ENCODE measurements at places on chromosomes 4 and X.

- peak; percentile 60 for DNase-seq
These were observed 95.9 kb upstream of the RPS6KA3 start for GRCh38 chrX:20362268-20363267.

DNA sequence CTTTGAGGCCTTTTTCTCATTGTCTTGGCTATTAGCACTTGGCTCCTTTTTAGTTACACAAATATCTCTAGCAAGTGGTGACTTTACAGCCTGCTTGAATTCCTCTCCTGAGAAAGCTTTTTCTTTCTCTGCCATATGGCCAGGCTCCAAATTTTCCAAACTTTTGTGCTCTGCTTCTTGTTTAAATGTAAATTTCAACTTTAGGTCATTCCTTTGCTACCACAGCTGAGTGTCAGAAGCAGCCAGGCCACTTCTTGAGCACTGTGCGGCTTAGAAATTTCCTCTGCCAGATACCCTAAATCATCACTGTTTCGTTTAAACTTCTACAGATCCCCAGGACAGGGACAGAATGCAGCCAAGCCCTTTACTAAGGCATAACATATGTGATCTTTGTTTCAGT, 222.4 kb downstream of the FBXO8 start:
- DNase-seq: peak; percentile 64

DNA sequence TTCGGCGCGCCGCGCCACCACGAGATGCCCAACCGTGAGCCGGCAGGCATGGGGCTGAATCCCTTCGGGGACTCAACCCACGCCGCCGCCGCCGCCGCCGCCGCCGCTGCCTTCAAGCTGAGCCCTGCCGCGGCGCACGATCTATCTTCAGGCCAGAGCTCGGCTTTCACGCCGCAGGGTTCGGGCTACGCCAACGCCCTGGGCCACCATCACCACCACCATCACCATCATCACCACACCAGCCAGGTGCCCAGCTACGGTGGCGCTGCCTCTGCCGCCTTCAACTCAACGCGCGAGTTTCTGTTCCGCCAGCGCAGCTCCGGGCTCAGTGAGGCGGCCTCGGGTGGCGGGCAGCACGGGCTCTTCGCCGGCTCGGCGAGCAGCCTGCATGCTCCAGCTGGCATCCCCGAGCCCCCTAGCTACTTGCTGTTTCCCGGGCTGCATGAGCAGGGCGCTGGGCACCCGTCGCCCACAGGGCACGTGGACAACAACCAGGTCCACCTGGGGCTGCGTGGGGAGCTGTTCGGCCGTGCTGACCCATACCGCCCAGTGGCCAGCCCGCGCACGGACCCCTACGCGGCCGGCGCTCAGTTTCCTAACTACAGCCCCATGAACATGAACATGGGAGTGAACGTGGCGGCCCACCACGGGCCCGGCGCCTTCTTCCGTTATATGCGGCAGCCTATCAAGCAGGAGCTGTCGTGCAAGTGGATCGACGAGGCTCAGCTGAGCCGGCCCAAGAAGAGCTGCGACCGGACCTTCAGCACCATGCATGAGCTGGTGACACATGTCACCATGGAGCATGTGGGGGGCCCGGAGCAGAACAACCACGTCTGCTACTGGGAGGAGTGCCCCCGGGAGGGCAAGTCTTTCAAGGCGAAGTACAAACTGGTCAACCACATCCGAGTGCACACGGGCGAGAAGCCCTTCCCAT, 1.1 kb downstream of the ZIC3 start:
- no peak for DNase-seq

DNA sequence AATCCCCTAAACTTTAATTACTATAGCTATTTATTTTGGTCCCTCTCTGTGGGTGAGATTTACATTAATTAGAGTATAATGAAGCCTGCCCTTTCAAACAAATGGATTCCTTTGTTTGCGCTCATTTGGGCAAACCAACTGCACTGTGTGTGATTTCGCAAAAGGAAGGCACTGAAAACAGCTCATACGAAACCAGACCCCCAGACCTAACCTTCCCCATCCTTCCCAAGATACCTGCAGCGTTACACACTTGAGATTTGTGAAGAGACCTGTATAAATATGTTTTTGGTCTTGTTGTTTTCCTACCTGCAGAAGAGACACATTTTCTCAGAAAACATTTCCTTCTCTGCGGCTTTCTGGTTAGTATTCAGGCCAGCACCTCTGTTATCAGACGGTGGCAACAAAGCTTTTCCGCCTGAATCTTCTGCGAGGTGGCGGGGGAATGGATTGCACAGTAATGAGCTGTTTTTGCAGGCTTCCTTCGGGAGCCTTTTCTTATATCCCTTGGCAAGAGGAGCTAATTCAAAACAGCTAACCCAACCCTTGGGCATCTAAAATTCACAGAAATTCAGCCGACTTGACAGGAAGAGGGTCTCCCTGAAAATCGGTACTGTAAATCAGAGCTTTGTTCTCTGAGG, 47.6 kb downstream of the CBLL2 start:
- no peak for DNase-seq

- DNase-seq: peak; percentile 67
These were observed 37.2 kb downstream of the FRMD7 start for GRCh38 chrX:132090403-132091159.

DNA sequence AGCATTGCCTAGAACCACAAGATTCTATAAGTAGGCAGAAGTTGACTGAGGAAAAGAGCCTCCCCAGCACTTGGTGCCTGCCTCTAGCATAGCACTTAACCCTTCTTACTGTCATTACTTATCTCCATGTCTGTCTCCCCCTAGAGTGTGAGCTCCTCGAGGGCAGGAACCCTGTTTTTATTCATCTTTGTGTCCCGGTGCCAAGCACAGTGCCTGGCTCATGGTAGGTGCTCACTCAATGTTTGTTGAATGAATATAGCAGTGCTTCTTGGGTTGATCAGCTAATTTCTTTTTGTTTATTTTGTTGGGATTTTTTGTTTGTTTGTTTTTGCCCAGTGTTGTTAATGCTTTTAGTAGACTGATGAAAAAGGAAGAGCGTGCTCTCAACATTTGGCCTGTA, 30.3 kb downstream of the KLF3 start:
- no peak for DNase-seq

DNA sequence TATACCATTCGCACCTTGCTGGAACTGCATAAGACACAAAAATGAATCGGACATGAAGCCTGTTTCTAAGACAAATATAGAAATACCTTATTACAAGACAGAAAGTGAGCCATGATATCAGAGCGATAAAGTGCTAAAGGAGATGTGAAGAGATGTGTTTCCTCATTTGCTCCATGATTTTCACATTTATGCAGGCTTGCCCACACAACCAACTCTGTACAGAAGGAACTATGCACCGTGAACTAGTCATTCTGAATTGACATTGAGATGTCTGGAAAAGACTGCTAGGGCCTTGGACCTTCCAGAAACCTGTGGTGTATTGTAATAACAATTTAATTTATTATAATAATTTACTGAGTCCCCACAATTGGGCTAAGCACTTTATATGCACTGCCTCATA, 38.6 kb upstream of the TXK start:
- DNase-seq: no peak

GRCh38 chr4:123978637-123979036, 582.0 kb downstream of the SPRY1 start:
- DNase-seq: no peak

- peak; percentile 37 for DNase-seq
These were observed 78.7 kb upstream of the DCLK2 start for GRCh38 chr4:149999485-150000074.

- no peak for DNase-seq
These were observed 93.4 kb downstream of the EMCN start for GRCh38 chr4:100424376-100424775.

GRCh38 chrX:131649741-131650140, 105.9 kb downstream of the OR13H1 start:
- no peak for DNase-seq

DNA sequence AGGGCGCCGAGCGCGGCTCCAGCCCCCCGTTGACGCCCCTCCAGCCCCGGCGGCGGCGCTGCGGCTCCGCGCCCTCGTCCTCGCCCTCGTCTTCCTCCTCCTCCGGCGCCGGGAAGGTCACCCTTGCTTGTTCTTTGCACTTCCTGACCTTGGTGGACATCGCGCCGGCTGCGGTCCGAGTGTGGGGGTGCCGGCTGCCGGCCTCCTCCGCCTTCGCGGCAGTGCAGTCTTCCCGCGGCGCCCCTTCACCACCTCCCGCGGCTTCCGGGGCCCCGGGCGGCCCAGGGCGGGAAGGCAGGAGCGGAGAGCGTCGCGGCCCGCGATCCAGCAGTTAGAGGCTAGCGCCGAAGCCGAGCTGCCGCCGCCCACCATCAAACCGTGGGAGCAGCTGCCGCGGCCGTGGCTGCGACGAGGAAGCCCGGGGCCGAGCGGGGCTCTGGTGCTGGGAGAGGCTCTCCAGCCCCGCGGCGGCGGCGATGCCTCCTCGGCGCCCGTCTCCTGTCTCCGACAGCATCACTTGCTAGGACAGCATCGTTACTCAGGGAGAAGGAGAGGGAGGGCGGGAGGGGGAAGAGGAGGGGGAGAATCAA, at the start of gene TRPC3:
Gene TRPC3 (minus strand): TSS at position 540 of the 590 bp plus-strand sequence. CDS start 380 bp downstream, at position 160.
- DNase-seq: no peak

GRCh38 chr4:700587-701264, 4.9 kb upstream of the PCGF3 start:
- DNase-seq: no peak

DNA sequence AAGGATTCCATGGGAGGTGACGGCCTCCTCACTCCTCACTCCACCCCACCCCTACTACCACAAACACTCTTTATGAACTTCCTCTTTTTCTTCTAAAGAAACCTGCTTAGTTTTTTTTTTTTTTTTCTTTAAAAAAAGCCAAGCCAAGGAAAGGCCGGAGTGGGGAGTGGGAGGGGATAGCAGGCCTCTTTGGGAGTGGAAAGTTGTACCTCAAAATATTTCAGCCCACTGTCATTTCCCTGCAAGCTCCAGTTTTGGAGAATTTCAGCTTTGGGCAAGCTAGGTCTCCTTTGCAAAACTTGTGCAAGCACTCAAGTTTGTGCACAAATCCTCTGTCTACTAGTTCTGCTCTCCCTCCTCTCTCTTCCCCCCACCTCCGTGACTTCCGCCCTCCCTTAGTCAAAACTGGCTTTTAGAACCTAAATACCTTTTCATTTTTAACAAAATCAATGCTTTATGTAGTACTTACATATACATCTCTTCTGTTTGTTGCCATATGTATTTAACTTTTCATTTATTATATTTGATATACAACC, 512 bp upstream of the ANTXR2 start:
- peak; percentile 83 for DNase-seq

DNA sequence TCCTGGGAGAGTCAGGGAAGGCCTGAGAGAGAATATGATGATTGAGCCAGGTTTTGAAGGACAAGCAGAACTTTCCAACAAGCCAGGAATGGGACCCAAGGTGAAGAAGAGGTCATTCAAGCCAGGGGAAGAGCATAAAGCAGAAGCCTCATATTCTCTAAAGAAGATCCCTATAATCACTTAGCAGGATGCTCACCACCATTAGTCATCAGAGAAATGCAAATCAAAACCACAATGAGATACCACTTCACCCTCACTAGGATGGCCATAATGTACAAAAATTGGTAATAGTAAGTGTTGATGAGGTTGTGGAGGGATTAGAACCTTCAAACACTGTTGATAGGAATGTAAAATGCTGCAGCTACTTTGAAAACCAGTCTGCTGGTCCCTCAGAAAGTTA, 20.5 kb upstream of the SUPT20HL1 start:
- peak; percentile 17 for DNase-seq

GRCh38 chr4:21780148-21780547, 168.4 kb downstream of the KCNIP4 start:
- DNase-seq: no peak

GRCh38 chr4:158609116-158609515, 62.6 kb downstream of the C4orf46 start:
- DNase-seq: no peak

- DNase-seq: no peak
These were observed 76.7 kb downstream of the PDS5A start for GRCh38 chr4:39900966-39901365.
